ENCODE measurements at places on chromosomes 13 and 19. TPM values are rescaled to one million over a fixed set of nuclear protein-coding genes. Genes with fewer than 3 reads are reported as not detected.

UQCRFS1 gene
- 127 TPM for total RNA-seq

ZNF816 gene
- not detected for total RNA-seq

ARHGAP35 gene
- 30.9 TPM for total RNA-seq

POLD1 gene
- total RNA-seq, result 93.8 TPM

SIGLEC8 gene
- total RNA-seq, result not detected

OLFM4 gene
- not detected for total RNA-seq

ZNF175 gene
- total RNA-seq, result 5.3 TPM
